ENCODE measurements at places on chromosomes 1 and 21.

DNA sequence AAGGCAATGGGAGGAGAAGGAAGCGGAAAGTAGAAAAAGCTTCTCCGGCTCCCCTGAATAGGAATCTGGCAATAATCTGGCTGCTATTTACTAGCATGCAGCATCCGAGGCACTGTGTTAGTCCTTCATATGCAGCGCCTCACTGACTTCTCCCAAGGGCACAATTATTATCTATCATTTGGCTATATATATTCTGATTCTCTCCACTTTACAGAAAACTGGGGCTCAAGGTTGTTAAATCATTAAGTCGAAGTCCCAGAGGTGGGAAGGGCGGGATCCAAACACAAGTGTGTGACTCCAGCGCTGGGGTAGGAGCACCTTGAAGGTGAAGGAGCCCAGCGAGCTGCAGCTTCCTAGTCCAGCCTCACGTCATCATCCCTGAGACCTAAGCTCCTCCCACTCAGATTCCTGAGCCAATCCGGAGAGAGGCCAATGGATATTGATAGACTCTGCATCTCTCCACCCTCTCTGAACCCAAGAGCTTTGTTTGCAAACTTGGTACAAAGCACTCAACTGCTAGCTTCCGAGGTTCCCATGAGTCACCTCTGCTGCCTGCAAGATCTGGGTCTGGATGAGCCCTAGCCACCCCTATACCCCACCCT, 16.6 kb upstream of the EYA3 start:
- no peaks in the 10 kb centered on the region for H3K4me1 ChIP-seq
- H3K27me3 ChIP-seq = no peaks in the 10 kb centered on the region
- H3K36me3 ChIP-seq = no peaks in the 10 kb centered on the region
- DNase-seq = no peak

- H3K27ac ChIP-seq = no peak overlapping the region
- no peak overlapping the region for H3K4me3 ChIP-seq
- DNase-seq = no peak
- no peaks in the 10 kb centered on the region for H3K27me3 ChIP-seq
- H3K36me3 ChIP-seq = no peaks in the 10 kb centered on the region
Observed at GRCh38 chr1:36217670-36218069, 6.6 kb upstream of the THRAP3 start.

DNA sequence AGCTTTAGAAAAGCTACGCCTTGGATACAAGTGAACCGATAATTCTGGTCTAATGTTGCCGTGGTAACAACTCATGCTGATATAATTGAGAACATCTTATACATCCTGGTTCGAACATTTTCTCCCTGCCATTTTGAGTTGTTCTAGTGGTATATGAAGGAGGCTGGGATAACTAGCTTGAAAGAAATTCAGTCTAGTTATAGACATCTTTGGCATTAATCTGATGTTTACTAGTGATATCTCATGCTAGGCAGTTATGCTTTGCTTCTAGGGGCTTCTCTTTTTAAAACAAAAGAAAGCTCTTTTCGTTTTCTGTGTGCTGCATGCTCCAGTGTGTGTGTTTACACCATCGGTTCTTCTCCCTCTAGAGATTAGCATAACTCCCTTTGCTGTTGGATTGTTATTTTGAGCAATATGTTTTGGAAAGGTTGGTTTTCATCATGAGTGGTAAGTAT, 20.5 kb downstream of the PRKACB start:
- peaks cover 8% of the 10 kb centered on the region for H3K4me1 ChIP-seq
- H3K27ac ChIP-seq = no peak overlapping the region
- no peaks in the 10 kb centered on the region for H3K36me3 ChIP-seq
- H3K27me3 ChIP-seq = no peaks in the 10 kb centered on the region

DNA sequence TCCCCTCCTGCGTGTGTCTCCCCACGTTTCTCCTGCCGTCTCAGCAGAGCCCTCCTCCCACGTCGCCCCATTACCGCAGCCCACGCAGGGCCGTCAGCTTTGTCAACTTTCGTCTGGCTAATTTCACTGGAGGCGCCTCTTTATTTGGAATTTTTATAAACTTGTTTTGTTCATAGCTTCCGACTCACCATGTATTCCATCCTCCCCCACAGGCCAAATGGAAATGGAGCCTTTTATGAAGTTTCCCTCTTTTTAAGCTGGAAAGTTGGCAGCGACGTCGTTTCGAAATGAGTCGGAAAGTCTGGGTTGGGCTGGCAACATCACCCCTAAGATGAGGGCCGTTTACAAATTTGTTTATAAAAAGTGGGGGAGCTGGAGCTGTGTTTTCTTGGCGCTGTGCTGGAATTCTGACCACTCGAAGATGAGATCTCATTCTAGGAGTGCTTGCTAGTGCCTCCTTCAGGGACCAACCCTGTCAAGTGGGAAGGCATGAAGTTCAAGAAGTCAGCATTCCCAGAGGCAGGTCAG, 23.7 kb upstream of the SLC45A1 start:
- H3K27me3 ChIP-seq = no peaks in the 10 kb centered on the region
- no peaks in the 10 kb centered on the region for H3K36me3 ChIP-seq
- no peak overlapping the region for H3K27ac ChIP-seq
- no peaks in the 10 kb centered on the region for H3K4me1 ChIP-seq
- H3K4me3 ChIP-seq = no peak overlapping the region

GRCh38 chr1:47201179-47201578, 11.3 kb upstream of the PDZK1IP1 start:
- H3K36me3 ChIP-seq = no peaks in the 10 kb centered on the region

GRCh38 chr1:111934106-111934852, 55.2 kb downstream of the KCND3 start:
- DNase-seq = no peak
- H3K4me1 ChIP-seq = no peaks in the 10 kb centered on the region
- H3K36me3 ChIP-seq = no peaks in the 10 kb centered on the region
- no peak overlapping the region for H3K4me3 ChIP-seq
- no peak overlapping the region for H3K27ac ChIP-seq

DNA sequence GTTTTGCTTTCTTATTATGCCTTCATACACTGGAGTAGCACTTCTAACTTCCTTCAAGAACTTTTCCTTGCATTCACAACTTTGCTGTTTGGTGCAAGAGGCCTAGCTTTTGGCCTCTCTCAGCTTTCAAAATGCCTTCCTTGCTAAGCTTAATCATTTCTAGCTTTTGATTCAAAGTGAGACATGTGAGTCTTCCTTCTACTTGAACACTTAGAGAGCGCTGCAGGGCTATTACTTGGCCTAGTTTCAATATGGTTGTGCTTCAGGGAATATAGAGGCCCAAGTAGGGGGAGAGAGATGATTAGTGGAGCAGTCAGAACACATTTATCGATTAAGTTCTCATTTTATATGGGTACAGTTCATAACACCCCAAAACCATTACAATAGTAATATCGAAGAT, 12.4 kb downstream of the ANGEL2 start:
- no peak overlapping the region for H3K4me3 ChIP-seq
- H3K36me3 ChIP-seq = peaks cover 55% of the 10 kb centered on the region
- H3K4me1 ChIP-seq = no peaks in the 10 kb centered on the region
- H3K27me3 ChIP-seq = no peaks in the 10 kb centered on the region
- DNase-seq = no peak

DNA sequence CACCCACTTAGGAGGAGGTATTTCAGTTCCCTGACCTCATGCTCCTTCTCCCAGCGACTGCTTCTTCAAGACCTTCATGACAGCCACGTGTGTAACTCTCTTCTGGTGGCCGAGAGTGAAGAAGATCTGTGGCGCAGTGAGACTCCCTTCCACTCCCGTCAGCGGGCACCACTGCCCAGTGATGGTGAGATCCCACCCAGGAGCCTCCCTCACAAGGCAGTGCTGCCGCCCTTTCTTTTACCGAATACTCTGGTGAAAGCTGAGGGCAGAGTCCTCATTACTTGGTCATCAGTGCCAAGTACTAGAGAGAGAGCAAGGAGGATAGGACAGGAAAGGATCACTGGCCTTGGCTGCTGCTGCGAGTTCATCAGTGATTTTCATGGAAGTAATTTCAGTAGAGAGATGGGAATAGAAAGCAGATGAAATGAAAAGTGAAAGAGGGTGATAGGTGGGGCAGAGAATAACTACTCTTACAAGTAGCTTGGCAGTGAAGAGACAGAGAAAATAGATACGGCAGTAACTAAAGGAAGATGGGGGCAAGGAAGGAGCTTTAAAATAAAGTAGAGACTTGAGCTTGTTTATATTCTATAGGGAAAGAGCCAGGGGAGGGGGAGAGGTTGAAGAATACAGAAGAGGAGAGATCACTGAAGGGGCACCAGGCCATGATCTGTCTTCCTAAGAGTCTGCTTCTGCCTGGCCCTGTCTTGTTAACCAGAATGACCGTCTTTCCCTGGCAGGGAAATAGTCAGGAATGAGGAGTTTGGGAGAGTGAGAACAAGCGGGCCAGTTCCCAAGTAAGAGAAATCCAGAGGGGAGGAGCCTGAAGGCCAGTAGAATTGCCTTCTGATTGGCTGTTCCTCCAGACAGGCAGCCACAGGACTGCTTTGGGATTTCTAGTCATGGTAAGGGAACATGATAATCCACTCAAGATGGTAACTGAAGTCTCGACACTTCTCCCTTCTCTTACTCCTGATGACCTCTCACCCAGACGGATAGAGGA, 18.3 kb downstream of the HYI start:
- no peaks in the 10 kb centered on the region for H3K27me3 ChIP-seq
- H3K27ac ChIP-seq = no peak overlapping the region
- no peak for DNase-seq
- peaks cover 63% of the 10 kb centered on the region for H3K36me3 ChIP-seq
- H3K4me3 ChIP-seq = no peak overlapping the region

GRCh38 chr1:12251442-12251841, 21.6 kb downstream of the VPS13D start:
- no peaks in the 10 kb centered on the region for H3K4me1 ChIP-seq
- no peak overlapping the region for H3K4me3 ChIP-seq
- H3K27ac ChIP-seq = no peak overlapping the region
- H3K27me3 ChIP-seq = no peaks in the 10 kb centered on the region
- H3K36me3 ChIP-seq = peaks cover 63% of the 10 kb centered on the region

DNA sequence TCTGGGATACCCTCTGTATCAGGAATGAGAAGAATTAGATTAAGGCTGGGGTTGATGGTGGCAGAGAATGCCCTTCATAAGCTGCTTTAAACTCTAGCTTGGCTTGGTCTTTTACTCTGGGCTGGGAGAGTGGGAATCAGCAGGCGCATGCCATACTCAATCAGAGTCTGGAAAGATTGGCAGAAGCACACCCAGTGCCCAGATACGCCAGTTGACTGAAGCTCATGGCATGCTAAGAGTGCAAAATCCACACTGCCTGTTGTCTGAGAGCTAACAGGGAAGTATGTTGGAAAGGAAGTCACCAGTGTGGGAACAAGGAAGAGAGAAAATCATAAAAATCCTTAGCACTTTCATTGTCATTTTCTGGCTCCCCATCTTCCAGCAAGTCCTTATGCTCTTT, 53.0 kb downstream of the HMCN1 start:
- no peaks in the 10 kb centered on the region for H3K36me3 ChIP-seq
- DNase-seq = no peak
- H3K27ac ChIP-seq = no peak overlapping the region

- H3K36me3 ChIP-seq = no peaks in the 10 kb centered on the region
- no peak for DNase-seq
- no peaks in the 10 kb centered on the region for H3K27me3 ChIP-seq
Observed at GRCh38 chr1:230158415-230159291, 91.6 kb downstream of the GALNT2 start.

- H3K27ac ChIP-seq = no peak overlapping the region
- no peaks in the 10 kb centered on the region for H3K36me3 ChIP-seq
- H3K27me3 ChIP-seq = peaks cover 3% of the 10 kb centered on the region
- no peak for DNase-seq
- H3K4me3 ChIP-seq = no peak overlapping the region
Observed at GRCh38 chr21:41141031-41141457, 26.9 kb upstream of the BACE2 start.

- H3K36me3 ChIP-seq = no peaks in the 10 kb centered on the region
- no peak overlapping the region for H3K4me3 ChIP-seq
- peaks cover 12% of the 10 kb centered on the region for H3K4me1 ChIP-seq
- DNase-seq = no peak
- no peaks in the 10 kb centered on the region for H3K27me3 ChIP-seq
- H3K27ac ChIP-seq = no peak overlapping the region
Observed at GRCh38 chr1:23718482-23718881, 24.8 kb upstream of the ELOA start.

- no peak overlapping the region for H3K27ac ChIP-seq
Observed at GRCh38 chr1:30195424-30196134, 527.8 kb downstream of the MATN1 start.

- H3K27ac ChIP-seq = no peak overlapping the region
- no peaks in the 10 kb centered on the region for H3K4me1 ChIP-seq
- no peaks in the 10 kb centered on the region for H3K27me3 ChIP-seq
- H3K36me3 ChIP-seq = no peaks in the 10 kb centered on the region
Observed at GRCh38 chr1:222068937-222069336, 327.0 kb upstream of the DUSP10 start.

- peaks cover 12% of the 10 kb centered on the region for H3K4me1 ChIP-seq
- no peaks in the 10 kb centered on the region for H3K27me3 ChIP-seq
- H3K27ac ChIP-seq = no peak overlapping the region
- H3K4me3 ChIP-seq = no peak overlapping the region
- no peak for DNase-seq
Observed at GRCh38 chr1:236122176-236122575, 20.2 kb upstream of the GPR137B start.

DNA sequence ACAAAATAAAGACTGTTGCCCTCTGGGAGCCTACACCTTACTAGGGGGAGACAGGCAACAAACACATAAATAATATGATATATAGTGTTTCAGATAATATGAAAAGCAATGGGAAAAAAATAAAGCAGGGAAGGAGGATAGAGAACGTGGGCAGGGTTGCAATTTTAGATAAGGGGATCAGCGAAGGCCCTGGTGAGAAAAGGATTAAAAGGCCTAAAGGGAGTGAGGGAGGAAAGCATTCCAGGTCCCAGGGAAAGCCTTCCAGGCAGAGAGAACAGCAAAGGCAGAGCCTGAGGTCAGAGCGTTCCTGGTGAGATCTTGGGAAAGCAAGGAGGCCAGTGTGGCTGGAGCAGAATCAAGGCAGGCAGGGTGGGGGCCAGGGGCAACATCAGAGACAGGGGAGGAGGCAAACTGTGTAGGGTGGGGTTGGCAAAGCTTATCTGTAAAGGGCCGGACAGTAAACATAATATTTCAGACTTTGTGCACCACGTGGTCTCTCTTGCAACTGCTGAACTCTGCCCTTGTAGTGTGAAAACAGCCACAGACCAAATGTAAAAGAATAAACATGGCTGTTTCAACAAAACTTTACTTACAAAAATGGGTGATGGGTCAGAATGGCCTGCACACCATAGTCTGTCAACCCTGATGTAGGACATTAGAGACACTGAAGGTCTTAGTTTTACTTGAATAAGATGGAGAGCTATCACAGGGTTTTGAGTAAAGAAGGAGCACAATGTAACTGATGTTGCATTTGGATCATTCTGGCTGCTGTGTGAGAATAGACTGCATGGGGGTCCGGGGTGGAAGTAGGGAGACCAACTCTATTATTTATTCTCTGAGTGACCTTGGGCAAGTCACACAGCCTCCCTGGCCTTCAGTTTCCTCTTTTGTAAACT, 13.3 kb upstream of the CPT2 start:
- H3K36me3 ChIP-seq = no peaks in the 10 kb centered on the region
- peaks cover 2% of the 10 kb centered on the region for H3K27me3 ChIP-seq
- H3K4me1 ChIP-seq = peaks cover 4% of the 10 kb centered on the region
- H3K4me3 ChIP-seq = no peak overlapping the region
- no peak overlapping the region for H3K27ac ChIP-seq
- DNase-seq = no peak

GRCh38 chr1:31696242-31696641, 7.6 kb downstream of the COL16A1 start:
- DNase-seq = no peak
- H3K4me3 ChIP-seq = no peak overlapping the region
- H3K36me3 ChIP-seq = no peaks in the 10 kb centered on the region
- H3K4me1 ChIP-seq = peaks cover 28% of the 10 kb centered on the region
- H3K27ac ChIP-seq = no peak overlapping the region

GRCh38 chr1:166119471-166119965, 47.3 kb downstream of the FAM78B start:
- H3K27me3 ChIP-seq = no peaks in the 10 kb centered on the region
- no peaks in the 10 kb centered on the region for H3K36me3 ChIP-seq
- no peak for DNase-seq
- H3K4me3 ChIP-seq = no peak overlapping the region
- H3K27ac ChIP-seq = no peak overlapping the region
- no peaks in the 10 kb centered on the region for H3K4me1 ChIP-seq

Measured in CD4-positive, alpha-beta T cell (primary cell).